Left lung (tissue), 14 donors: ENCODE measurements at places on chromosomes 11 and 22. TPM values are rescaled to one million over a fixed set of nuclear protein-coding genes. Genes with fewer than 3 reads are reported as not detected.

The NAP1L4 gene
- 101 TPM for total RNA-seq

The HTR3A gene
- total RNA-seq: 0.79 TPM

The BAD gene
- 58.8 TPM for total RNA-seq

The SCGB1D2 gene
- total RNA-seq: not detected

The FIBIN gene
- 13.5 TPM for total RNA-seq

The GLYATL2 gene
- not detected for total RNA-seq

The FAM181B gene
- total RNA-seq: not detected

The ART5 gene
- 0.87 TPM for total RNA-seq

The TREH gene
- total RNA-seq: not detected

The PGM2L1 gene
- total RNA-seq: 12.2 TPM

The RNF215 gene
- 14.6 TPM for total RNA-seq

The NR1H3 gene
- total RNA-seq: 39.7 TPM

GRCh38 chr11:61183645-61184044 is 19.7 kb upstream of the PGA3 start:
- no peak for DNase-seq
- H3K4me1 ChIP-seq: no peaks in the 10 kb centered on the region
- H3K27ac ChIP-seq: no peak overlapping the region
- H3K4me3 ChIP-seq: no peak overlapping the region
- peaks cover 5% of the 10 kb centered on the region for H3K27me3 ChIP-seq

DNA sequence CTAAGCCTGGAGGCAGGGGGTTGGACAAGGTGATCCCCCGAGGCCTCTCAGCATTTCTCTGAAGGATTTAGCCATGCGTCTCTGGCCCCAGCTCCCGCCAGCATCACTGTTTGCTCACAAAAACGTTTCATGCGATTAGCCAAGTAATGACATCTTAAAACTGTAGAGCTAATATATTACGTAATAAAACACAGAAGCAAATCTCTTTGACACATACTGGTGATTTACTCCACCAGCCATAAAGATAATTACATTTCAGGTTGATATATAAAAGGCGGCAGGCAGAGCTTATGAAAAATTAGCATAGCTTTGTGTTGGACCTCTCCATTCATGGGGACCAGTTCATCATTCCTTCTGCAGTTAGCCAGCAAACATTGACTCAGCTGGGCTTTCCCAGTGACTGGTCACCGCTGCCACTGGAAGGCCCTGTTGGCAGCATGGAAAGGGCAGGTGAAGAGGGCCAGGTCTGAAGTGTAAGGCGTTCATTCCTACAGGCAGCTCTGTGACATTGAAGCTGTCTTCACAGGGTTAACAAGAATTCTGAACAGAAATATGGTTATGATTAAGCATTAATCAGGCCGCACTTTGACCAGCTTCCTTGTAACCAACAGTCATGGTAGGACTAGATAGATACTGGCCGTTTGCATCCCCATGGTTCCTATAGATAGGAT is 150.3 kb downstream of the NECTIN1 start:
- H3K27me3 ChIP-seq: no peaks in the 10 kb centered on the region
- no peak for DNase-seq
- no peaks in the 10 kb centered on the region for H3K36me3 ChIP-seq
- no peak overlapping the region for H3K27ac ChIP-seq
- H3K4me1 ChIP-seq: peaks cover 8% of the 10 kb centered on the region
- no peak overlapping the region for H3K4me3 ChIP-seq

DNA sequence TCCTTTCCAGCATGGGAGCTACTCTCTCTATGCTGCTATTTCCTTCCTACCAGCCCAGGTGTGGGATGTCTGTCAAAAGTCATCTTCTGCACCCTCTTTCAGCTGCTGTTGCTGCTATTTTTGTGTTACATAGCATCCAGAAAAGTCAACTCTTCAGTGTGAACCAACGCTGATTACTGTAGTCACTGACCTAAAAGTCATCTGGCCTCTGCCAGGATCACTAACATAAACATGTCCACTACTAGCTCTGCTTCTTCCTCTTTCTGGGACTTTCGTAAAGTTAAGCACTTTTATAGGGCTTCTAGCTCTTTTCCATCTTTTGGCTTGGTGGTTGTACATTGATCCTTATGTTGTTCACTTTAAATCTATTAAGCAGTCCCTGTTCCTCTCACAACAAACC is 90.2 kb upstream of the CARD18 start:
- no peaks in the 10 kb centered on the region for H3K36me3 ChIP-seq
- H3K4me1 ChIP-seq: no peaks in the 10 kb centered on the region
- H3K27me3 ChIP-seq: no peaks in the 10 kb centered on the region
- no peak overlapping the region for H3K27ac ChIP-seq

GRCh38 chr11:46321757-46322156 is 25.5 kb upstream of the DGKZ start:
- H3K36me3 ChIP-seq: no peaks in the 10 kb centered on the region
- DNase-seq: no peak
- peaks cover 60% of the 10 kb centered on the region for H3K4me1 ChIP-seq

DNA sequence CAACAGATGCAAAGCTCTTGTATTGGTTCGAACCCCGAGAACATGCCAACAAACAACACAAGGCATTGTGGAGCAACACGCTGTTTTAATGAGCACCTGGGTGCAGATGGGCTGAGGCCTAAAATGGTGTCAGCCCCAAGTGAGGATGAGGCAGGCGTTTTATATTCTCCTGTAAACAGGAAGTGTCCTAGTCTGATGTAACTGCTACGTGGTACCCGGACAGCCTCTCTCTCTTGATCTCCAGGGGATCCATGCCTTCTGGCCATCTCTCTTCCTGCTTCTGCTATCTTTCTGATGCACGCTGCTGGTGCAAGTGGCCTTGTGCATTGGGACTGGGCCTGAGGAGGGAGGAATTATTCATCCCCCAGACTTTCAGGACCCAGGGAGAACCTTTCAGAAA is 19.4 kb upstream of the VSTM5 start:
- no peaks in the 10 kb centered on the region for H3K4me1 ChIP-seq
- H3K4me3 ChIP-seq: no peak overlapping the region
- DNase-seq: no peak

DNA sequence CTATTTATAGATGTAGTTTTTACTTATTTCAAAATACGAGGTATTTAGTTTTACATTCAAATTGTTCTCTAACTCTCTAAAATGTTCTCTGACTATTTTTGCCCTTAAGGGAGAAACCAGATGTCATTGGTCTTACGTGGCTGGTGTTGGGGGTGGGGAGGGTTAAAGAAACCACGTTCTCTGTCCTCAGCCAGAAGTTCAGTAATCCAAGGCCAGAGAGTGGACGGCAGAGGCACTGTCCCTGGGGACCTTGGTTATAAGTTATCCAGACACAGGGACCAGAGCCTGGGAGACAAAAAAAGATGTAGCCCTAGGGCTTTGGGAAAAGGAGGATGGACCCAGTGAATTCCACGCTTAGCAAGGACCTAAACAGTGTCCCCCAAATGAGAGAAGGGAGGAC is 706 bp upstream of the OR51E1 start:
- no peaks in the 10 kb centered on the region for H3K4me1 ChIP-seq
- H3K27ac ChIP-seq: no peak overlapping the region
- H3K27me3 ChIP-seq: no peaks in the 10 kb centered on the region
- no peak overlapping the region for H3K4me3 ChIP-seq
- no peaks in the 10 kb centered on the region for H3K36me3 ChIP-seq

GRCh38 chr11:35077709-35078469 is 61.1 kb upstream of the CD44 start:
- H3K4me1 ChIP-seq: peaks cover 9% of the 10 kb centered on the region
- H3K27ac ChIP-seq: no peak overlapping the region
- H3K27me3 ChIP-seq: no peaks in the 10 kb centered on the region
- DNase-seq: no peak

DNA sequence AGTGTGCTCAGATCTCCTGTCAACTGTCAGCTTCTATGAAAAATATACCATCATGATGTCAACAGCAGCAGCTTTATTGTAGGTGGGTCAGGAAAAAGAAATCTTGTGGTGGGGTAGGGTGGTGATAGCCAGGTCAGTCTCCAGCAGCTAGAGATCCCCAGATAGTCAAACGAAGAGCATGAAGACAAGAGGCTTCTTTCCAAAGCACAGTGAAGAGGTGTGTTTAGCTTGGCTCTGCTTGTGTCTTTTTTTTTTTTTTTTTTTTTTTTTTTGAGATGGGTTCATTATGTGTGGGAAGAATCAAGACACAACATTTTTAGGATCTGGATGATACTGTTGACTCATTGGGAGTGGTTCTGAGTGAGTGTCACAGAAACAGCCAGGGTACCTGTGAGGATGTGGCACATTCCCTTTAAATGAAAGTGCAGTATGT is 1075.5 kb downstream of the NTM start:
- H3K36me3 ChIP-seq: no peaks in the 10 kb centered on the region
- no peaks in the 10 kb centered on the region for H3K27me3 ChIP-seq
- no peak for DNase-seq

- no peak overlapping the region for H3K4me3 ChIP-seq
- DNase-seq: no peak
- H3K4me1 ChIP-seq: peaks cover 6% of the 10 kb centered on the region
- H3K27me3 ChIP-seq: no peaks in the 10 kb centered on the region
Observed at GRCh38 chr11:44782478-44782877, 55.7 kb downstream of the TSPAN18 start.

- H3K27me3 ChIP-seq: no peaks in the 10 kb centered on the region
- H3K27ac ChIP-seq: no peak overlapping the region
- no peak for DNase-seq
- H3K4me1 ChIP-seq: no peaks in the 10 kb centered on the region
Observed at GRCh38 chr11:6156628-6157359, 13.3 kb downstream of the OR52B2 start.

DNA sequence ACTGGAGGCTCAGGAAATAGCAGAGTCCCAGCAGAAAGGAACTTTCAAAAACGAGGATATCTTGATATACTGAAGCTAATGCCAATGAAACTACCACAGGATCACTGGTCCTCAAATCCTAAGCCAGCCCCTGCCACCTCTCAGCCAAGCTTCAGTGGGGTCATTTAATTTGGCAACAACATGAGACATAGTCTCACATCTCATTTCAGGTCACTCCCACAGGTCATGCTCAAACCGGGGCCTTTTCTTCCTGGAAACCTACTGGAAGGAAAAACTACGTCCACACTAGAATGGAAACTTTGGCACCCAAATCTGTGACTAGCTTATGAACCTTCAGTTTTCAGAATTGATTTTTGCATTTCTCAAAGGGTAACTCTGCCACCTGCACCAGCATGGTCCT is 61.9 kb upstream of the CYP2D6 start:
- no peak for DNase-seq
- H3K4me3 ChIP-seq: no peak overlapping the region
- H3K27me3 ChIP-seq: no peaks in the 10 kb centered on the region

DNA sequence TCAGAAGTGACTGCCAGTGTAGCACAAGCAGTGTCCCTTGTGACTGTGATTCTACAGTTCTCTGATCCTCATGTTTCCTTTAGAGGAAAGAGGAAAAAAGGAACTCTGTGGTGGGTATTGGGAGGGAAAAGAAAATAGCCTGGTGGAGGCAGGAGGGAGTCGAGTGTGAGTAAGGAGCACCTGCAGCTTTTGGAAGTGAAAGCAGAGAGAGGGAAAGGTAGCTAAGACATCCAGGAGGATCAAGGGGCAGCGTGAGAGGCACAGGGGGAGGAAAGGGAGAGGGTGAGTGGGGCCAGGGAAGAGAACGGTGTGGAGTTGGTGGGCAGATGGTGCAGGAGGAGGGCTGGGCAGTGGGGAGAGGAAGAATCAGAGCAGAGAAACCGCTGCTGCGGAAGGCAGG is 12.4 kb downstream of the TMA7B start:
- H3K36me3 ChIP-seq: no peaks in the 10 kb centered on the region
- no peak for DNase-seq
- H3K4me3 ChIP-seq: no peak overlapping the region
- H3K27me3 ChIP-seq: no peaks in the 10 kb centered on the region
- no peak overlapping the region for H3K27ac ChIP-seq

- H3K36me3 ChIP-seq: no peaks in the 10 kb centered on the region
Observed at GRCh38 chr11:32885556-32885955, 7.1 kb upstream of the QSER1 start.

DNA sequence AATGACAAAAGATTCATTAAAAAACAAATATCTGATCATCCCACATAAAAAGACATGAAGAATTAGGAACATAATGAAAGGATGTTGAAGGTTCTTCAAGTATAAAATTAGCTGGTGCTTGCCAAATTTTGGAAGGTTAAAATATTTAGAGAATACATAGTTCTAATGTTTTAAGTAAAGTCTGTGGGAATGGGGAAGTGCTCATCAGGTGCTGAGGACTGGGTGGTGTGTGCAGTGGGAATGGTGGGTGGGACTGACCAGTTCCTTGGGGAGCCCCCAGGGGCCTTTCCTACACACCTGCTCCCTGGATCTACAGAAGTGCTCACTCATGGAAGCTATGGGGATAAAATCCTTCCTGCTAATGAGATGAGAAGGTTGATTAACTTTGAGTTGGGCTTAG is 11.8 kb downstream of the LDLRAD3 start:
- H3K36me3 ChIP-seq: no peaks in the 10 kb centered on the region
- no peak overlapping the region for H3K27ac ChIP-seq
- H3K4me1 ChIP-seq: no peaks in the 10 kb centered on the region
- DNase-seq: no peak

- no peak for DNase-seq
- no peak overlapping the region for H3K4me3 ChIP-seq
- H3K27me3 ChIP-seq: no peaks in the 10 kb centered on the region
- no peaks in the 10 kb centered on the region for H3K36me3 ChIP-seq
- no peak overlapping the region for H3K27ac ChIP-seq
- H3K4me1 ChIP-seq: peaks cover 8% of the 10 kb centered on the region
Observed at GRCh38 chr11:73145986-73146575, 4.0 kb upstream of the FCHSD2 start.

DNA sequence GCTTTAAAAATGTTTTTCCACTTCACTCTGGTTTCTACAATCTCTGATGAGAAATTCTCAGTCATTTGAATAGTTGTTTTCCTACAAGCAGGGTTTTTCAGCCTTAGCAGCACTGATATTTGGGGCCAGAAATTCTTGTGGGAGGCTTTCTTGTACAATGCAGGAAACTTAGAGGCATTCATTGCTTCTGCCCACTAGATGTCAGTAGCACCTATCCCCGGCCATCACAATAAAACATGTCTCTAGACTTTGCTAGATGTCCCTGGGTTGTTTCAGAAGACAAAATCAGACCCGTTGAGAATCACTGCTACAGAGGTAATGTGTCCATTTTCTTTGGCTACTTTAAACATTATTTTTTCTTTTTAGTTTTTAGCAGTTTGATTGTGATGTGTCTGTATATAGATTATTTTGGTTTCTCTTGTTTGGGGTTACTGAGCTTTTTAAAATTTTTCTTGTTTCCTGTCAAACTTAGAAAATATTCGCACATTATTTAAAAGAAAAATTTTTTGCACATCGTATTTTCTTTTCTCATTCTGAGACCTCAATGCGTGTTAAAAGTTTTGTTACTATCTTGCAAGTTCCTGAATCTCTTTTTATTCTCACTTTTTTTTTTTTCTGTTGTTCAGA is 60.8 kb upstream of the CCDC179 start:
- H3K27me3 ChIP-seq: no peaks in the 10 kb centered on the region
- no peaks in the 10 kb centered on the region for H3K36me3 ChIP-seq
- H3K4me1 ChIP-seq: no peaks in the 10 kb centered on the region

DNA sequence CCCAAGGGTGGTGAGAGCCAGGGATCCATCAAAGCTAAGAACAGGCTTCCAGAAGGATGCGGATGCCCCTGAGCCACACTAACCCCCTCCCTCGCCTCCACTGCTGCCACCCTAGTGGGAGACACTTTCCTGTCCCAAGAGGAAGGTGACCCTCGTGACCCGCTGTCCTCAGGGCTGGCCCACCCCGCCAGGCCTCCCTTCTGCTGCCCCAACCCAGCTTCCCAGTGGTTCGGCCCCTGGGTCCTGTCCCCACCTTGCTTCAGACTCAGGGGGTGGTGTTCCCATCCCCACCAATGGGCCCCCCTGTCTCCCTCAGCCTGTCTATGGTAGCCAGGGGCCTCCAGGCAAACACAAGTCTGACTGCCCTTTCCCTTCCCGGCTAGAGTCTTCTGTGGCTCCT is 6.5 kb upstream of the PICK1 start:
- H3K36me3 ChIP-seq: no peaks in the 10 kb centered on the region
- no peak overlapping the region for H3K27ac ChIP-seq
- no peaks in the 10 kb centered on the region for H3K27me3 ChIP-seq
- no peak for DNase-seq
